ENCODE measurements at places on chromosomes 1 and 21.

- DNase-seq, result no peak
Observed at GRCh38 chr1:117826540-117827078, 102.8 kb downstream of the GDAP2 start.

DNA sequence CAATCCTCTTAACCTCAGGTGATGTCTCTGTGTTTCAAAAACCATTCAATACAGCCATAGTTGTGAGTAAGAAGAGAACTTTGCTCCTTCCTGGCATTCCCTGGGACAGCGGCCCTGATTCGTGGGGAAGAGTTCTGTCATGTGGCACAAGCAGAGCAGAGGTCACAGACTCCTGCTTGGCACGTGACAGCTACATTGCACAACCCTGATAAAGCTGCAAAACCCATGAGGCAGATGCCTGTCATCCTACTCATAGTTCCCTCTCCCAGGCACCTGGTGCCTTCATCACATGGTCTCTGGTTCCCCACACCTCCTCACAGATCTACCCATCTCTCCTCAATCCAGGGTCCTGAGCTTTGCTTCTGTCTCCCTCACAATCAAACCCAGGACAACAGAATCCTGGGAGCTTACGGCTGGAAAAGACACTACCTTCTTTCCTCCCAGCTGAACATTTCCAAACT, 70.8 kb downstream of the PLPP3 start:
- no peak for DNase-seq

GRCh38 chr21:36330904-36331303, 10.9 kb downstream of the MORC3 start:
- peak; percentile 23 for DNase-seq

DNA sequence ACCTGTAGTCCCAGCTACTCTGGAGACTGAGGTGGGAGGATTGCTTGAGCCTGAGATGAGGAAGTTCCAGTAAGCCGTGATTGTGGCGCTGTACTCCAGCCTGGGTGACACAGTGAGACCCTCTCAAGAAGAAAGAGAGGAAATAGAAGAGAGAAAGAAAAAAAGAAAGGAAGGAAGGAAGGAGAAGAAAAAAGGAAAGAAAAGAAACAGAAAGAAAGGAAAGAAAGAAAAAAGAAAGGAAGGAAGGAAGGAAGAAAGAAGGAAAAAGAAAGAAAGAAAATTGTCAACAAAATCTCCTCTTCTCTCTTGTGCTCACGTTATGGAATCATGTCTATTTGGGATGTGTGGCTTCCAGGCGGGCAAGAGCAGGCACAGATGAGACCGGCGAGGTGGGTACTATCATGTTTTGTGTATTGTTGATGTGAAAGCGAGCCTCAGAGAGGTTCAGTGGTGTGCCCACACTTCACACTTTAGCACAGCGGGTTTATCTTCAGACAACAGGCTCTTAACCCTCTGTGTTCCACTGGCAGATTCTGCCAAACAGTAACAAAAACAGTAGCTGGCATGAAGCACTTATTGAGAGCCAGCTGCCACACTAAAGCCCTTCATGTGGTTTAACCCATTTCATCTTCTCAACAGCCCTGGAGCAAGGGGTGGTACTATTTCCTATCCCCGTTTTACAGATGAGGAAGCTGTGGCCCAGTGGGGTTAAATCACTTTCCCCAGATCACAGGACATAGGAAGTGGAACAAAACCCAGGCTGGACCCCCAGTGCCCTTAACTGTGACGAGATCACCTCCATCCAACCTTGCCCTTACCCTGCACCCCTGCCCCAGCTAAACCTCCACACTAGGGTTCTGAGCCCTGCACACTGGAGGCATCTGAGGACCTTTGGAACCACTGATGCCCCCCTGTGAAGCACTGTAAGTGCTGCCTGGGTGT, 94.7 kb upstream of the TARDBP start:
- no peak for DNase-seq

DNA sequence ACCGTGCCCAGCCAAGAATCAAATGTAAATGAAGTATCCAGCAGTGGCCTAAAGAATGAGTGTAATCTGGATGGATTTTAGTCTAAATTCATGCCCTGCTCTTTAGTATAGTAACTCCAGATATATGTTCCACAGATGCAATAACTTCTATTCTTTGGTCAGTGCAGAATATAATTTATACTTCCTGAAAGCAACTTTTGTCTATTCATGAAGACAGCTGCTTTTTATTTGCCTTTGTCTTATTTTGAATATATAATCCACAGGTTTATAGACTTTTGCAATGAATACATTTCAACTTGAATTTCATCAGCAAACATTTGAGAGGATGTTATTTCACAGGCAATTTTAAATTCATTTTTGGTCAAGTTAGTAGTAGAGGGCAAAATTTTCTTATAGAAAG, 54.4 kb downstream of the CDC42BPA start:
- no peak for DNase-seq

DNA sequence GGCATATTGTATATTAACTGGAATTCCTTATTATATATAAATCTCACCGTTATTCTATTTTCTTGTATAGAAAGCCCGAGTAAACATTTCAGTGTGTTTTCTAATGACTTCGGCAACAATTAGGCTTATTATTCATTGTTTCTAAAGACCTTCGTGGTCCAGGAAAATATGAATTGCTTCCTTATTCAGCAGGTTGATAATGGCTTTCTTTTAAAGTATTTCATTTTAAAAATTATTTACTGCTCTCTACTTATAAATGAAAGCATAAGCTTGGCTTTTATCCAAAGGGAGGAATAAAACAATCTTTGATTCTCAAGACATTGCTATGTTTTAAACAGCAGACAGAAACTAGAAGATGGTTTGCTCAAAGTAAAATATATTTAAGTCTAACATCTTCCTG, 198.4 kb upstream of the RGS18 start:
- DNase-seq, result no peak

GRCh38 chr1:157288006-157288405, 149.8 kb upstream of the ETV3 start:
- DNase-seq, result no peak

GRCh38 chr1:94942171-94943128, 15.5 kb upstream of the CNN3 start:
- no peak for DNase-seq

- DNase-seq, result no peak
Observed at GRCh38 chr1:14519976-14520375, 78.5 kb upstream of the KAZN start.

DNA sequence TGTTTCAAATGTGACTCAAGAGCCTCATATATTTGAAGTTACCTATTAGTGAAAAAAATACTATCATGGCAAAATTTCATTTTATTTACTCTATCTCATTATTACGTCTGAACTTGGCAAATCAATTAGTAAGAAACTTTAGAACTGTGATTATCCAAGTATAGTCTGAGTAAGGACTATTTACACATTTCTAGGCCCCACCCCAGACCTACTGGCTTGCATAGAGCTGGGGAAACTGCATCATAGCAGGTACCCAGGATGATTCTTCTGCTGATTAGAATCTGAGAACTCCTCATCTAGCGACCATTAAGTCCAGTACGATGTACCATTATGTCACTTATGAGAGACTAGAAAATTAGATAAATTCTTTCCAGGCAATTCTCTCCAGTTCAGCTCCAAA, 20.1 kb downstream of the MCOLN3 start:
- DNase-seq, result no peak

GRCh38 chr1:187001198-187001889, 172.6 kb downstream of the PLA2G4A start:
- DNase-seq, result no peak

DNA sequence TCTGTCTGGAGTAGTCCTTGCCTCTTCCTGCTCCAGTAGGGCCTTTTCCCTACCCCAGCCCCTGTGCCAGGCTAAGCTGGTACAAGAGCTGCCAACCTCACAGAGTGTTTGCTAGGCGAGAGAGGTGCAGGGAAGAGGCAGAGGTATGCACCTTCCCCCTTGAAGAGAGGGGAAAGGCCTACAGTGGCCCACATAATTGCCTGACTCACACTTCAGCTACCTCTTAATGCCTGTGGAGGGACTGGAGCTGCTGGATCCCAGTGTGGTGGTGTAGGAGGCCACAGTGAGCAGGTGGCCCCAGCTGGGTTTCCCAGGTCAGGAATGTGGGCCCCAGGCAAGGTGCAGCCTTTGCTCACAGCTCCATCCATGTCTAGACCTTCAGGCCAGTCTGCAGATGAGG, 3.3 kb upstream of the CCDC28B start:
- no peak for DNase-seq

- no peak for DNase-seq
Observed at GRCh38 chr21:32599526-32599925, 12.7 kb downstream of the CFAP298 start.

DNA sequence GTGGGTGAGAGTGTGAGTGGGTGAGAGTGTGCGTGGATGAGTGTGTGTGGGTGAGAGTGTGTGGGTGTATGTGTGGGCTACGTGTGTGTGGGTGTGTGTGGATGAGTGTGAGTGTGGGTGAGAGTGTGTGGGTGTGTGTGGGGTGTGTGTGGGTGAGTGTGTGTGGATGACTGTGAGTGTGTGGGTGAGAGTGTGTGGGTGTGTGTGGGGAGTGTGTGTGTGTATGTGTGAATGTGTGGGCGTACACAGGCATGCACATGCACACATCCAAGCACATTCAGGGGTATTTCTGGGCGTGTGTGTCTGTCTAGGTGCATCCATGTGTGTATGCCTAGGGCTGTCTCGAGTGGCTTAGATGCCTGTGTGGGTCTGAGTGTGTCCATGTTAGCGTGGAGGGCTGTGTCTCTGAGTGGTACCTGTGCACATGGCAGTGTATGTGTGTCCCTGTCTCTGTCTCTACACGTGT, 14.0 kb downstream of the SDC3 start:
- DNase-seq, result no peak

DNA sequence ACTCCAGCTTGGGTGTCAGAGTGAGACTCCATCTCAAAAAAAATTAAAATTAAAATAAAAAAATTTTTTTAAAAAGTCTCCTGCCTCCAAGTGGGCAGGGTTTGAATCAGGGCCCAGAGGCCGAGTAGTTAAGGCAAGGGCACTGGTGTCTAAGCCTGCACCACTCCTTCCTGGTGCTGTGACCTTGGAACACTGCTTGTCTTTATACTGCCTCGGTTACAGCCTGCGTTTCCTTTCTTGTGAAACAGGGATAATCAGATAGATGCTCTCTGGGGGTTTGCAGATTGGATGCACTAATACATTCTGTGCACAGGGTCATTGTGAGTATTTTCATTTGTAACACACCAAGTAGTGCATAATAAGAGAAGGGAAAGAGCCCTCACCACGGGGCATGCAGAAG, 58.4 kb upstream of the EFHD2 start:
- no peak for DNase-seq

DNA sequence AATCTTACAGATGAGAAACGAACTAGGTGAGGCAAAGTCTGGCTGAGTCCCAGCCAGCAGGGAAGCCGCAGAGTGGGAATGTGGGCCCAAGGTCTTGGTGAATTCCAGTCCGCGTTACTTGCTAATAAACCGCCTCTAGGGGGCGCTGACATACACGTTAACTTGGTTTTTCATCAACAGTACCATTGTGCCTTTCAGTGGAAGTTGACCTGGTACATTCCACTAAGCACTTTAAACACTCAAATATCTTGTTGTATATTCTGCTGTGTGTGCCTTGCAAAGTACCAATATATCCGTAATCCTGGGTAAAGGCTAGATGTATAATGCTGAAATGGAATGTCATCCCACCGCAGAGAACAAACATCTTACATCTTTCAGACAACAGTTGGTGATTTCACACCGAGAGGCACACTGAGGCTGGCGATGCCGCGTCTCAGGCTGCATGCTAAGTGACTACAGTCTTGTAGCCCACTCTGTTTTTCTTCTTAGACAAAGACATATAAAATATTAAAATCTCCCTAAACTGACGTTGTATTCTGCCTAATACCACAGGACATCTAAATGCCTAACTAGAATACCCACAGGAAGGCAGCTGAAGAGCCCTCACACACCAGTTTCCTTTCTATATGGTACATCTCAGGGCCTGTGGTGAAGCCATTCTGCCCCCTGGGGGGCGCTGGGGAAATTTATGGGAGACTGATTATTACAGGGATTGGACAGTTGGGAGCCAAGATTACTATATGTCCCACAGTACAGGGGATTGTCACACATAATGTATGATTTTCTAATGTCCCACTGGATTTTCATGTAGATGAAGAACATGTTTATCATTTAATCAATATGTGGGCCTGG, 49.2 kb upstream of the C1orf198 start:
- DNase-seq, result peak; percentile 73

DNA sequence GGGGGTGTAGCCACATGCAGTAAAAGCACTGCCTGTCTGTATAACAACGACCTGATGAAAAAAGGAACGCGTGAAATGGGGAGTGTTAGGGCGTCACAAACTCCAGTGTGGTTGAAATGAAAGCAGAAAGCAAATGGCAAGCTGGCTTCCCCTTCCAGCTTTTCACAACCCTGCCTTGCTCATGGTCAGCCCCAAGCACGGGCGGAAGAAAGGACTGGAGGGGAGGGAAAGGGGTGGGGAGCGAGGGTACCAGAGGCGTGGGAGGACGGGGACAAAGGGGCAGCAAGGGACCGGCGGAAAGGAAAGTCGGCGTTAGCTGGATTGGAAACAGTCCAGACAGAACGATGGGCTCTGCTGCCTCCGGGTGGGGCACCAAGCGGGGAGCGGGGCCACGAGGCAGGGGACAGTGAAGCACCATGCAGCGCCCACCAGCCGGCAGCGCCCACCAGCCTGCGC, 9.6 kb downstream of the VPS26C start:
- DNase-seq, result no peak

- no peak for DNase-seq
Observed at GRCh38 chr21:31185663-31186062, 147.4 kb upstream of the KRTAP19-8 start.

DNA sequence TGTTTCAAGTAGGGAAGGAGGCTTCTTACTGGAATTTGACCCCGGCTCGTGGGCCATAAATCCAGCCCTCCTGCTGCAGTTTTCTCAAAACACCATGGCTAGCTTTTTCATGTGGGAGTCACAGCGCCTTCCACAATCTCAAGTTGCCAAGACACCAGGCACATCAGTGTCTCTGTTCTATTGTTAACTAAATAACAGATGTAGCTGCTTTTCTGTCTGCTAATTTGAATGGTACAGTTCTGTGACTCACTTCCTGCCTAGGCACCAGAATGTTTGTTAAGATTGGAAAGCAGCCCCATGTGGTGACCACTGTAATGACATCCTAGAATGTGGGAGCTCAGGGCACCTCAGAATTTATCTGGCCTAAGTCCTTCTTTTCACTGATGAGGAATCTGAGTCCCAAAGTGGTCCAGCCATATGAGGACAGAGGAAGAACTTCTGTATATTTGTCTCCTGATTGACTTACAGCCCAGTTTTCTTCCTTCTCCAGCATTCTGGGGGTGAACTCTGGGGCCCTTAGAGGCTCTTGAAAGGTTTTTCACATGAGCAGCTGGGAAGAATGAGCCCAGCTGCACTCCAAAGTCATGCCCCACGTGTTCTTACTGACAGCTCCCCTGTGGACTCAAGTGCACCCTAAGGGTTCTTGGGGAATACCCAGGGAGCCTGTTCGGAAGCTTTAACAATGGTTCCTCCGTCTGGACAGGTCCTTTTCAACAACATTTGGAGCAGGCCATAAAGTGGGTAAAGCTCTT, 27.5 kb downstream of the TRIM45 start:
- DNase-seq, result peak; percentile 9

Data from activated T-cell treated with anti-CD3 and anti-CD28 coated beads for 1 hour (primary cell).